Hematopoietic multipotent progenitor cell (in vitro differentiated cells): ENCODE measurements at places on chromosomes 1 and 21.

- no peak for DNase-seq
Observed at GRCh38 chr21:35548904-35549615, 500.0 kb upstream of the RUNX1 start.

- no peak for DNase-seq
Observed at GRCh38 chr1:84300501-84300900, 1.0 kb upstream of the SAMD13 start.

- no peak for DNase-seq
Observed at GRCh38 chr1:11273595-11274234, 717 bp downstream of the UBIAD1 start.

GRCh38 chr1:172821609-172822274 is 162.8 kb downstream of the FASLG start:
- peak; percentile 57 for DNase-seq

DNA sequence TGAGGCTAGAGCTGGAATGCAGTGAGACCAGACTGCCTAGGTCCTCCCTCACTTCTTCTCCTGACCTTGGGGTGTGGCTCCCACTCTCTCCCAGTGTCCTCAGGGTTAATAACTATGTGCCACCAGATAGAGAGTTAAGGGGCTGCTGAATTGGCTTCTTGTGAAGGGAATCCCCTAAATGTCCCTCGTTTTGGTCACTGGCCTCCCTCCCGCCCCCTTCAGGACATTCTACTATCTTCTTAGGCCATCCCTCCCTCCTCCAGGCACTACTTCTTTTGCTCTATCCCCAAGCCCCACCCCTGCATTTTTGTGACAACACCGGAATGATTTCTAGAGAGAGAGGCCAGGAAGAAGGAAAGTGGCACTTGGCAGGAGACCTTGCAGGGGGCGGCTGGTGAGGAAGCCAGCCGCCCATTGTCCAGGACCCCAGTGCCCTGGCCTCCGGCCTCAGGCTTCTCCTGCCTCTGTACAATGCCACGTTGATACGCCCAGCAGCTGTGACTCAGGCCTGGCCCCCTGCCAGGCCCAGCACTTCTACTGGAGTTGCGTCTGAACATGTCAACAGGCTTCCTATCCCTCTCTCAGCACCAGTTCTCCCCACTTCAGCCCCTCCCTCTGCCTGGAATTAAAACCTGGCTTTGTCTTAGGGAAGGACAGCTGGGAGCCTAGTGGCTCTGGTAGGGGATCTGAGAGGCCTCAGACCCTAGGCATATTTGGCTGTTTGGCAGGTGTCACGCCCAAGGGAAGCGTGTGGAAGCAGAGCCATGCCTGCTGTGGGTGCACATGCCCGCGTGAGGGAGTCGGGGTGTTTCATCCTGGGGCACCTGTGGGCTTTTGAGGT is 9.1 kb downstream of the LMNA start:
- DNase-seq, result no peak

DNA sequence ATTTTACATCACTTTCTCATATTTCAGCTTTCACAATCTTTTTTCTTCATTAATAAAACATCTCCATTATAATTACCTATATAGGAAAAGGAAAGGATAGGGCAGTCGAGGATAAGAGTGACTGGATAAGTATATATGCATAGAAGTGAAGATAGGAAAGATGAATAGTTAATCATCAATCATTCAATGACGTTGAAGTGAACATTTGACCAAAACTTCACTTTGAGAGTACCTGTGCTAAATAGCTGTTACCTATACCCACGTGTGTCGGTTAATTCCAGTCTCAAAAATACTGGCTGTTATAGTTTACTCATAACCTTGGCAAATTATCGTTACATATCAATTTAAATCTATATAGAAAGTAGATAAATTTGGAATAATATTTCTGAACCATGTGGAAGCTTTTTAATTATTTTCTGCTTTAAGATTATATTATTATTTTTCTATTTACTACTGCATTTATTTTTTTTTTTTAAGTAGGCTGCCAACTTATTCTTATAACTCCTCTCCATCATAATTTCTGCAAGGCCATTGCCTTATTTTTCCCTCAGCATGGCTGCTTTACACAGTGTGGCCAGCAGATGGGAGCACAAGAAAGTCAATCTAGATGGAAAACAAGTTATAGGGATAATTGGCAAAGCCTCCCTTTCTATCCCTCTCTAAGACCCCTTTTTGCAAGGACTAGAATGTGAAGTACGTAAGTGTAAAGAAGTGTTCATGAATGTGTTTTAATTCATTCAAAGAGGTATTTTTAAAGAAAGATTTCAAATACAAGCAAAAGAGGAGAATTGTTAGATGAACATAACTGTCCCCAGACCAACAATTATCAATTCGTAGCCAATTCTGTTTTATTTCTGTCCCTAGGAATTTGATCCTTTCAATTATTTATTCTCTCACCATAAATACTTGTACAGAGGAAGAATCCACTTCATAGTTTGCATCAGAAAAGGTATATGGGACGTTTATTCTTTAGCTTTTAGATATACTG is 290.4 kb downstream of the KCNT2 start:
- DNase-seq, result no peak

DNA sequence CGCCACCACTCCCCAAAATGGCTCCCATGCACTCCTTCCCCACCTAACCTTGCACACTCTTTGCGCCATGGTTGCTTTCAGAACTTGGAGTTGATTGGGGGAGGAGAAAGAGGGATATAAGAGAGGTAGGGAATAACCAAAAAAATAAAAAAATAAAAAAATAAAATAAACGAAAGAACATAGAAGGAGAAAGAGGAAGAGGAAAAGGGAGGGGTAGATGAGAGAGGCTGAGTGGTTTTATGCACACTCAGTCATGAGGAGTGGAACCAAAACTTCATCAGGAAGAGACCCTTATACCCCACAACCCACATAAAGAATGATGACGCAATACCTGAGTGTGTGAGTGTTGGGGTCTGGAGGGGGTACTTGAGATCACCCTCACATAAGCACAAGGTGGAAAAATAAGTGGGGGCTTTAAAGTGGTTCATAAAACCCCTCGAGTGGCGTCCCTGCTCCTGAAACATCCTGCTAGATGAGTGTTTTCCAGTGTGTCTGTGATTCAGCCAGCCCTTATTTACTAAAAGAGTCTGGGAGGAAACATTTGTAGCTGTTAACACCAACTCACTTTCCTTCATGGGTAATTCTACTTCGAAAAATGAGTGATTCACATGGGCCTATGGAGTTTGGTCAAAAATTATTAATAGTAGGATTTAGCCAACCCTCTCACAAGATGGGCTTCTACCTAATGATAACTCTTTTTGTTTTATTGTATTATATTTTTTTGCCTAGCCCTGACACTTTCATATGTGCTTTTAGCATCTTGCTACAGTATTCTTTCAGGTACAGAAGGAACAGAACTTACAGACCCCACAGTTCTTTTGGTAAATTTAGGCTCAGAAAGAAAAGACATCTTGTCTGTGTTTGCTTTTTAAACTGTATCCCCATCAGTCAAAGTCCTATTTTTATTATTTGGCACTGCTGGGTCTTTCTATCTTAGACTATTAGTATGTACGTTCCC is 5.2 kb downstream of the SLAMF1 start:
- DNase-seq, result peak; percentile 71

GRCh38 chr1:206117151-206117948 is at the start of gene AVPR1B:
TSS of gene AVPR1B (minus strand) at chr1:206117388. CDS start at chr1:206116890, 498 bp downstream.
- peak; percentile 56 for DNase-seq

DNA sequence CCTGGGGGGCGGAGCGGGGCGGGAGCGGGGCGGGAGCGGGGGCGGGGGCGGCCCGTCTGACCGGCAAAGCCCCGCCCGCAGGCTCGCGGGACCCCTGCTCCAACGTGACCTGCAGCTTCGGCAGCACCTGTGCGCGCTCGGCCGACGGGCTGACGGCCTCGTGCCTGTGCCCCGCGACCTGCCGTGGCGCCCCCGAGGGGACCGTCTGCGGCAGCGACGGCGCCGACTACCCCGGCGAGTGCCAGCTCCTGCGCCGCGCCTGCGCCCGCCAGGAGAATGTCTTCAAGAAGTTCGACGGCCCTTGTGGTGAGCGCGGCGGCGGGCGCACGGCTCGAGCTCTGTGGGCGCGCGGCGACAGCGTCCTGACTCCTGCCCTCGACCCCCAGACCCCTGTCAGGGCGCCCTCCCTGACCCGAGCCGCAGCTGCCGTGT is 21.2 kb downstream of the AGRN start:
- DNase-seq, result no peak

DNA sequence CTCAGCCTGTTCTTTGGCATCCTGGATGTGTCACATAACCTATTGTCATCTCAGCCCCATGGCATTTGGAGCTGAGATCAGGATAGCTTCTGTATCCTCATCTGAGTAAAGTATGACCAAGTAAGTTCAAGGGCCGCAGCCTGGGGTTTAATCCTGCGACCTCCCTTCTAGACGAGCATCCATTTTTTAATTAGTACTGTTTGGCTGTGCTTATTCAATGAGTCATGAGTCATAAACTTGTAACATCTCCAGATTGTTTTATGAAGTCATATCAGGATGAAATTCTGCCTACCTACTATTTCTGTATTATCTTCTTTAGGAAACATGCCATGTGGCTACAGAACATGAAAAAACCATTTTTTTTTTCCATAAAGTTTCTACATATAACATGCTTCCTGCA is 119.1 kb downstream of the ERG start:
- no peak for DNase-seq

DNA sequence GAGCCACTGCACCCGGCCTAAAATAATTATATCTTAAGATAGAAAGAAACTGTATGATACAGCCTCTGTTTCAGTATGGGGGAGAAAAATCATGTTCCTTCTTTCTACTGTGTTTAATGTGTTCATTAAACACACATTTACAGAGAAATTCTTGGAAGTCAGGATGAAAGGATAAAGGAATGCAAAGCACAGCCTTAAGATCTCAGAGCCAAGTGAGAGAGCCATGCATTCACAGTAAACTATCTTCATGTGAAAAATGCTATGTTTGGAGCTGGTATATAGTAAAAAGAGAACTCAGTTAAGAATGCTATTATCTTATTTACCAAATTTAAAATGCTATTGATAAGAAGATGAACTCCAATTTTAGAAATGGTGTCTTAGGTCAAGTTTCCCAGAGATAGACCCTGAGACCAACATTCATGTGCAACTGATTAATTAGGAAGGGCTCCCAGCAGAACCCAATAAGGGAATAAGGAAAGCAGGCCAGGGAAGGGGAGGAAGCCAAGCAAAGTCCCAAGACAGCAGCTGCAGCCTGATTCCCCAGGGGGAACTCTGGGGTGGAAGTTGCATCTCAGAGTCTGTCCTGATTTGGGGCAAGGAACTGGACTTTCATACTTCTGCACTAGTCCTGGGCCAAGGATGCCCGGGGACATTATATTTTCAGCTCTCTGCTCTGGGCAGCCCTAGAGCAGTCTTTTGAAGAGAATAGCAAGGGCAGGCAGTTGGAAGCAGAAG is 130.0 kb upstream of the ZNF648 start:
- DNase-seq, result no peak

- no peak for DNase-seq
Observed at GRCh38 chr1:45478121-45478814, 12.7 kb downstream of the TESK2 start.

DNA sequence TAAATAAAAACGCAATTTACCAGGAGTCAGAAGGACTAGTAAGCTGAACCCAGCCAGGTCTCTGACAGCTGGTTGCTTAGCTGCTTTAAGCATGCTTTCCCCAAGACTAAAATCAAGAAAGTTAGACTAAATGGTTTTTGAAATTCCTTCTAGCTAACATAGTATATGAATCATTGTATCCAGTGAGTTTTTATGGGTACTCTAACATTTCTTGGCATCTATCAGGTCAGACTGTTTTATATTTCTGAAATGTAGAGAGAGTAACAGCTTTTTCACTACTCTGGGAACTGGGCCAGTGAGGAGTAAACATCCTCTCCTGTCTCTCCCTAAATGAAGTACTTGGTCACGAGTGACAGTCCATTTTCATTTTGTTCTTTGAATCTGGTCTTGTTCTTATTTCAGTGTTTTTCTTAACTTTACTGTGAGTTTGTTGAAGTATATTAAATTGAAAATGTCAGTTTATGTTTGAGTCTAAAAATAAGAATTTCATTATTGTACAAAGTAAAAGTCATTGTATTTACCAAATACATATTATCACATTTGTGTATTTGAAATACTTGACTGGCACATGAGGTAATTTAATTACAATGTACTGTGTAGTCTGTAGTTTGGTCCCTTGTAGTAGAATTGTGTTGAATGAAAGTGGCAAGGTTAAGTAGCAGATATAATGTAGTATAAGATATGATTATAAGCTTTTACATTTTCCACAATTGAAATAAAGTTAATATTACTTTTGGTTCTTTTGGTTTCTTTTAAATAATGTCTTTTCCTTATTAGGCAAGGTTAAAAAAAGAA is 47.6 kb downstream of the PKN2 start:
- DNase-seq, result no peak

DNA sequence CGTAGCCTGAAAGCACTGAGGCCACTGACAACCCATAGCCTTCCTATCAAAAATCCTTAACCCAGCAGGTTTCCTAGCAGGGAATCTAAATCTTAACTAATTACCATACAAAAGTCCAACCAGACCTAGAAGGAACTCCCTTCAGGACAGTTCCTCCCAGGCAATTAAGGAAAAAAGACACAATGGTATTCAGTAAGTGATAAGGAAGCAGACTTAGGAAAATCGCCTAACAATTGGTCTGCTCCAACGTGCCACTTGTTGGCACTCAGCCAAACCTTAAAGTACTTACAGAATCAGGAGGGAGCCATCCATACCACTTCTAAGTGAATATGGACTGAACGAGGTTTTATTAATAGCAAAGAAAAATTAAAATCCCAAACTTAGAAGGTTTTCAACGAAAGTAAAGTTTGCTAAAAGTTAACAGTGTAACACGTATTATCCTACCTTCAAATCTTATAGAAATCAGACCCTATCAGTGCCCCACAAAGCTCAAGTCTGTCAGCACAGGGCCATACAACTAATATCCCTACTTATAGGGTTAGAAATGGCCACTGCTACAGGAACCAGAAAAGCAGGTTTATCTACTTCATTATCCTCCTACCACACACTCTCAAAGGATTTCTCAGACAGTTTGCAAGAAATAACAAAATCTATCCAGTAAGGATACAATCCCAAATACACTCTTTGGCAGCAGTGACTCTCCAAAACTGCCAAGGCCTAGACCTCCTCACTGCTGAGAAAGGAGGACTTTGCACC is 29.0 kb downstream of the SPATA6 start:
- DNase-seq, result no peak

DNA sequence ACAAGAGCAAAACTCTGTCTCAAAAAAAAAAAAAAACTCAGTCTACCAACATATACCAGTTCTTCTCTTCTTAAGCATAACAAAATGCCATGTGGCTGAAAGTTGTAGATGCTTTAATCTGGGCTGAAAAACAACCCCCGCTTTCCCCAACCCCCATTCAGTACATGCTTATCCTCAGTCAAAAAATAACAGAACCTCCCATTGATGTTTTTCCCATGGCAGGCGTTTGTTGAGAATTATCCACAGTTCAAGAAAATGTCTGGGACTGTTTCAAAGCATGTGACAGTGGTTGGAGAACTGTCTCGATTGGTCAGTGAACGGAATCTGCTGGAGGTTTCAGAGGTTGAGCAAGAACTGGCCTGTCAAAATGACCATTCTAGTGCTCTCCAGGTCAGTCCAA is 14.9 kb downstream of the VPS45 start:
- no peak for DNase-seq

GRCh38 chr1:108592030-108592759 is 32.3 kb downstream of the EEIG2 start:
- no peak for DNase-seq
